Stimulated activated CD4-positive, alpha-beta T cell treated with anti-CD3 and anti-CD28 coated beads, Interleukin-2, amount 100 ng/mL, for 24 hours (primary cell): ENCODE measurements at places on chromosomes 1 and 21.

GRCh38 chr1:181632492-181632891 lies 149.2 kb downstream of the CACNA1E start:
- DNase-seq = no peak

DNA sequence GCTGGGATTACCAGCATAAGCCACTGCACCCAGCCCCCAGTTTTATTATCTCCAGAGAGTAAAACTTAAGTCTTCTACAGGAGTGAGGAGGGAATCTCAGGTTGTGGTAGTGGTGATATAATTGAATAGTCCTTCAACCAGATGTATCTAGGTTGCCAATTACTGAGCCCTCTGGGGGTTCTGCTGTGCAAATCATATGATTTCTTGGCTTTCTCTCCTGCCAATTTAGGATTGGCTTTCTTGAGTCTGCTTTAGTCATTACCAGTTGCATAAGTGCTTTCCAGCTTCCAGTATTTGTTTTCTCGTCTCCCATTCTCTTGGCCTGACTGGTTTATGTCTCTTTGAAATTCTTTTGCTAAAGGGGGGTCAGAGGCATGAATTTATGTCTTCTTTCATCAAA lies 11.1 kb downstream of the CPT2 start:
- no peak for DNase-seq

- no peak for DNase-seq
These were observed 812 bp upstream of the ARF1 start for GRCh38 chr1:228081578-228082213.

GRCh38 chr1:193767886-193768285 lies 581.5 kb upstream of the B3GALT2 start:
- no peak for DNase-seq
